ENCODE measurements at places on chromosomes 11 and 22.

DNA sequence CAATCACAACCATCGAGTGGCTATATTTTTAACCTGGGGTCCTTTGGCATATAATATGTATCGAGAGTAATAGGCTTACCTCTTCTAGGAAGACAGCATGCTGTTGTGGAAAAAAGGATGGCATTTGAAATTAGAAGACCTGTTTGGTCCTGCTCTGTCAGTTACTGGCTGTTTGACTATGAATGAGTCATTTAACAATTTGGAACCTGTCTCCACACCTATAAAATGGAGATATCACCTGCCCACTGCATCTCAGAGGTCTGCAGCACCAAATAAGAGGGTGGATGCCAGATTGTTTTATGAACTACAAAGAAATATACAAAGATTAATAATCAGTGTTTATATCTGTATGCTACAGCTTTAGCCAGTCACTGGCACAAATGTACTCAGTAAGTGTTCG is 60.8 kb downstream of the SLC25A17 start:
- DNase-seq = no peak

DNA sequence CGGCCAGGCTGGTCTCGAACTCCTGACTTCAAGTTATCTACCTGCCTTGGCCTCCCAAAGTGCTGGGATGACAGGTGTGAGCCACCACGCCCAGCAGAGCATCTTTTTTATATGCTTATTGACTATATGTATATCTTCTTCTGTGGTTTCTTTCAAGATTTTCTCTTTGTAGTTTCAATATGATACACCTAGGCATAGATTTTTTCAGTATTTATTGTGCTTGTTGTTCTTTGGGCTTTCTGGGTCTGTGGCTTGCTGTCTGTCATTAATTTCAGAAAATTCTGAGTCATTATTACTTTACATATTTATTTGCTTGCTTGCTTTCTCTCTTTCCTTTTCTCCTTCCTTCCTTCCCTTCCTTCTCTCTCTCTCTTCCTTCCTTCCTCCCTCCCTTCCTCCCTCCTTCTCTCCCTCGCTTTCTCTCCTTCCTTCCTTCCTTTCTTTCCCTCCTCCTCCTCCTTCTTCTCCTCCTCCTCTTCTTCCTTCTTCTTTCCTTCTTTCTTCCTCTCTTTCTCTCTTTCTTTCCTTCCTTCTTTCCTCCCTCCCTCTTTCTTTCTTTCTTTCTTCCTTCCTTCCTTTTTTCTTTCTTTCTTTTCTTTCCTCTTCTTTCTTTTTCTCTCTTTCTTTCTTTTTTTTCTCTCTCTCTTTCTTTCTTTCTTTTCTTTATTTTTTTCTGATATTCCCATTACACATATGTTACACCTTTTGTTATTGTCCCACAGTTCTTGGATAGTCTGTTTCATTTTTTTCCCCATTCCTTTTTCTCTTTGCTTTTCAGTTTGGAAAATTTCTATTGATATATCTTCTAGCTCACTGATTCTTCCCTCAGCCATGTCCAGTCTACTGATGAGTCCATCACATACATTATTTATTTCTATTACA is 10.9 kb upstream of the DCHS1 start:
- no peak for DNase-seq

- no peak for DNase-seq
Observed at GRCh38 chr11:17558916-17559315, 11.9 kb downstream of the OTOG start.

- no peak for DNase-seq
Observed at GRCh38 chr11:9092072-9092471, 673 bp upstream of the SCUBE2 start.

DNA sequence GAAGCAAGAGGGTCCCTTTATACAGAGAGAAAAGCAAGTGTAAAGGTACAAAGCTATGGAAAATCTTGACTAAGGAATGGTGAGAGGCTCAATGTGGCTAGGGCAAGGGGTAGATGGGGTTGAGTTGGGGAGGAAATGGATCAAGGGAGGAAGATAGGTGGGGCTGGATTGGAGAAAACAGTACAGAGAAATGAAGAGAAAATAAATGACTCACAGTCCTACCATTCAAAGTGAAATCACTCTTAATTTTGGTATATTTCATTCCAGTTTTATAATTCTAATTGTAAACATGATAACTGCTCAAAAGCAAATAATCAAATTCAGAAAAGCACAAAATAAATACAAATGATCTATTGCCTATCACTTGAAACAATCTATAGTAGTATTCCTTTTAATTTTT is 16.6 kb downstream of the UBE4A start:
- DNase-seq = no peak

All from hindlimb muscle (tissue), 1 donor.